Effector CD8-positive, alpha-beta T cell (primary cell): ENCODE measurements at places on chromosomes 1 and 21.

- no peak for DNase-seq
These were observed 9.2 kb downstream of the MX2 start for GRCh38 chr21:41370840-41371684.

DNA sequence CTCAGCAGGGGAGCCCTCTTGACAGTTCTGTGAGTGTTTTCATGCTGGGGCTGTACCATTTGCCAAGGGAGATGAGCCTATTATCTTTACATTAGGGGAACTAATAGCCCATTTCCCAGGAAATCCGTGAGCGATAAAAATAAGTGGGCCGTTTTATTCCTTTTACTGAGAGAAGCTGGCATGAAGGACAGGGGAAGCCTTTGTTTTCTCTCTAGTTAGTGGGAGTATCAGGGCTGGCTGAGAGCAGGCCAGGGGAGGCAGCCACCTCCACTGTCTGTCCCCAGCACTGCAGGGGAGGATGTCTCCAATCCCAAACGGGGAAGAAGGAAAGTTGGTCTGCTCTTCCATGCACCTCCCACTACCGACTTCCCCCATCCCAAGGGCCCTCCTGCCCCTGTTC lies 2.5 kb downstream of the UBL4B start:
- no peak for DNase-seq

DNA sequence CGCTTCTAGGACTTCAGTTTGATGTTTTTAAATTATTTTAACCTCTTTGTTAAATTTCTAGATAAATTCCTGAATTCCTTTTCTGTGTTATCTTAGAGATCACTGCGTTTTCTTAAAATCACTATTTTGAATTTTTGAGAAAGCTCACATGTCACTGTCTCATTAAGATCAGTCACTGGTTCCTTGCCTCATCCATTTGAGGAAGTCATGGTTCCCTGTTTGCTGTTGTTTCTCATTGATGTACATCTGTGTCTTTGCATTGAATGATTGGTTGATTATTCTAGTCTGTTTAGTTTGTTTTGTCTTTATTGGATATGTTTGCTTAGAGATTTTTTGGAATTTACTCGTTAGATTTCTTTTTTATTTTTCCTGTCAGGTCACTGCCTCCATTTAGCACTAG lies 50.1 kb downstream of the CRP start:
- no peak for DNase-seq

- DNase-seq = no peak
These were observed 6.3 kb downstream of the SLC2A7 start for GRCh38 chr1:9019896-9020295.

GRCh38 chr1:202272103-202272845 lies 69.5 kb downstream of the UBE2T start:
- no peak for DNase-seq

GRCh38 chr1:48674641-48675040 lies 102.0 kb downstream of the BEND5 start:
- no peak for DNase-seq

DNA sequence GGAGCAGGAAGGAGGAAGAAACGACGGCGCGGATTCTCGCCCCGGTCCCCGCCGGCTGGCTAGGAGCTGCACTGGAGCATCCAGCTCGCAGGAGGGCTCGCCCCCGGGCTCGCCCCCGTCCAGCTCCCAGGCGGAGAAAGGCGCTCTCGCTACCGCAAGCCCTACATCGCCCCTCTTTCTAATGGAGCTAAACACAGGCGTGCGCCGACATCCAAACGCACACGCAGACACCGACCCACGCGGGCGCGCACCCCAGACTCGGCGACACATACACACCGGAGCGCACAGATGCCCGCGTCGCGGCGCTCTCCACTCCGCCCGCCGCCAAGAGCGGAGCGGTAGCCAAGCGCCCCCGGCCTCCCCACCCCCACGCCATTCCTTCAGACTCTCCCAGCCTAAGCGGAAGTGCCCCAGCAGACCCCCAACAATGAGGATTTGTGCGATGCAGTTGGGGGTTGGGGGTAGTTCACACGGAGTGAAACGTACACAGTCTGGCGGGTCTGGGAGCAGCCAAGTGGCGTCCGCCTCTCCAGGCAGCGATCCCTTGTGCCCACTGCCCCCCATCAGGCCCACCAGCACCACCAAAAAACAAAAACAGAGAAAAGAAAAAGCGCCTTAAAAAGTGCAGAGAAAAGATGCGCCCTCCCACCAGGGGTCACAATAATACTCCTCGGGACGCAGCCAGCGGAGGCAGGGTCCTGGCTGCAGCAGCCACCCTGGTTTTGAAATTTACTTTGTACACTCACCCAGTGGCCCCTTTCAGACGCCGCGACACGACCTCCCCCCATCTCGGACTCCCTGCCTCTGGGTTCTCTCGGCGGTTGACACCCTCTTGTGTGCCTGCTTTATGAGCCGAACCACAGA lies 1.4 kb downstream of the DAB1 start:
- no peak for DNase-seq

GRCh38 chr1:21523297-21523813 lies 14.1 kb downstream of the ALPL start:
- DNase-seq = no peak

- DNase-seq = no peak
These were observed 120.0 kb downstream of the SETD4 start for GRCh38 chr21:35940074-35940927.

GRCh38 chr1:244242446-244242845 lies 191.4 kb downstream of the ZBTB18 start:
- no peak for DNase-seq

GRCh38 chr1:56709269-56709880 lies 64.3 kb downstream of the PRKAA2 start:
- no peak for DNase-seq

GRCh38 chr1:5821540-5822176 lies 170.6 kb downstream of the NPHP4 start:
- DNase-seq = no peak

- no peak for DNase-seq
These were observed 178.3 kb downstream of the KCNJ6 start for GRCh38 chr21:37737996-37738395.

- DNase-seq = no peak
These were observed 33.3 kb downstream of the FBXO2 start for GRCh38 chr1:11620924-11621323.

DNA sequence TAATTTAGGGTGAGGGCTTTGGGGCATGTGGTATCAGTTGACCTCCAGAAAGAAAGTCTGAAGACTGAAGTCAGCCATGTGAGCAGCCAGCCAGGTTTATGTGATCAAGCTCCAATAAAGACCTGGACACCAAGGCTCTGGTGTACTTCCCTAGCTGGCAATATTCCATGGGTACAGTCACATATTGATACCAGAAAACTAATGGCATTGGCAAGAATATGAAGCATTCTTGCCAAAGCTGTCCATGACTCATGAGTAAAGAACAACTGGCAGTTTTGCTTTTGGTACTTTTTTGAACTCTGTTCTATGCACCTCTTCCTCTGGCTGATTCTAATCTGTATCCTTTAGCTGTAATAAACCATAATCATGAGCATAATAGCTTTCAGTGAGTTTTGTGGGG lies 415.3 kb upstream of the CAMK1G start:
- no peak for DNase-seq

GRCh38 chr1:181718034-181718433 lies 234.7 kb downstream of the CACNA1E start:
- DNase-seq = no peak

GRCh38 chr1:92817986-92818764 lies 13.7 kb upstream of the RPL5 start:
- DNase-seq = no peak

DNA sequence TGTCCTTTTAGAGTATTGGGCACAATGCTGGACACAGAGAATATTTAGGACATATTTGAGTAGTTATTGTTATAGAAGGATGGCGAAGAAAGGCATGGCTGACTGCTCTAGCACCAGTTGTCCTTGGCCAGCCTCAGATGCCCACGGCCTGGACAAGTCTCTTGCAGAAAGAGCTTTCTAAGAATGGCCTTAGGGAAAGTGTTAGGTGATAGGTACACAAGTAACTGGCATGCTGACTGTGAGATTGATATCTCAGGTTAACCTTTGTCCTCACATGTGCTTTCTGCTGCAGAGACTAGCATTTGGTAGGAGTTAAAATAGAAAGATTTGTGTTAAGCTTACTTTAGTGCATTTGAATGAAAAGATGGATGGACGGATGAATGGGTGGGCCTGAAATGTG lies 10.1 kb downstream of the SFT2D2 start:
- DNase-seq = no peak

GRCh38 chr1:9079988-9080704 lies 10.7 kb upstream of the SLC2A5 start:
- DNase-seq = no peak

DNA sequence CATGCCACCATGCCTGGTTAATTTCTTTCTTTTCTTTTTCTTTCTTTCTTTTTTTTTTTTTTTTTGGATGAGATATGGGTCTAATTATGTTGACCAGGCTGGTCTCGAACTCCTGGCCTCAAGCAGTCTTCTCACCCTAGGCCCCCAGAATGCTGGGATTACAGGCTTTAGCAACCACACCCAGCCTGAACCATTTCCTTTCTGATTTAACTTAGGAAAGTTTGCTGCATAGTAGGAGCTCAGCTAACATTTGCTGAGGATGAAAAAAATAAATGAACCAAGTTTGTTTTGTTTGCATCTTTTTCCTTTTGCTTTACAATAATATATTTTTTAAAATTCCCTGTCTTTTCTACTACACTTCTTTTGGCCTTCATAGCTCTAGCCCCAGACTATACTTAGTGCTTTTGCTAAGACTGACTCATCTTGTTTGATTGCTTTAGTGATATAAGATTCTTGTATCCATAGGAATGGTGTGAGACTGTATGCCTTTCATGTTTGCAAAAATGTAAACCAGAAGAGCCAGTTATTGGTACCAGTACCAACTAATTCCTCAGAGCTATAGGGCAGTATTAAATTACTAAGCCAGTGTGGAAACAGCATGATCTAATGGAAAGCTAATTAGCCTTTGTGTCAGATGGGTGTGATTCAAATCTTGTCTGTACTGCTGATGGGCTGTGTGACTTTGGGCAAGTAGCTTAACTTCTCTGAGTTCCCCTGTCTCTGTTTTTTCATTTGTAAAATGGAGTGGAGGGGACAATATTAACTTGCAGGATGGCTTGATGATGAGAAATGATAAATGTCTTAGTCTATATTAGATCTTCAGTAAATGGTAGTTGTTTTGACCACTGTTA lies 66.9 kb downstream of the NFIA start:
- DNase-seq = no peak
